ENCODE measurements at places on chromosomes 5 and 9. TPM values are rescaled to one million over a fixed set of nuclear protein-coding genes. Genes with fewer than 3 reads are reported as not detected.

The ECM2 gene
- 18.0 TPM for polyA plus RNA-seq

The ADRA1B gene
- polyA plus RNA-seq: 0.92 TPM

The KCNV2 gene
- 0.12 TPM for polyA plus RNA-seq

The UNC13B gene
- polyA plus RNA-seq: 24.1 TPM

The GDA gene
- polyA plus RNA-seq: 0.30 TPM

GRCh38 chr9:119907056-119907455 lies 537.8 kb upstream of the BRINP1 start:
- DNase-seq: no peak

DNA sequence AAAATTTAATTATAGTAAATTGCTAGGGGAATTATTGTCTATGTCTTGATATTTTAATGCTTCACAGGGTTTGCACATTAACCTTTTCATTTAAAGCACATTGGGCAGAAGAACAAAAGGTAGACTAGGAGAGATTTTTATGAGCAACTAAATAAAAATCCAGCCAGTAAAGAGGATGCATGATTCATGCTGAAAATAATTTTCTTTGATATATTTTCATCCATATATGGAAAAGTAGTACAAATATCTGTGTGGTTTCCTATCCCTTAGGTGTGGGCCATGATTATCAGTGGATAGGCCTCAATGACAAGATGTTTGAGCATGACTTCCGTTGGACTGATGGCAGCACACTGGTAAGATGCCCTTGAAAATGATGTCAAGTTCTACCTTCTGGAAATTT lies 83.1 kb downstream of the VCAN start:
- DNase-seq: no peak

DNA sequence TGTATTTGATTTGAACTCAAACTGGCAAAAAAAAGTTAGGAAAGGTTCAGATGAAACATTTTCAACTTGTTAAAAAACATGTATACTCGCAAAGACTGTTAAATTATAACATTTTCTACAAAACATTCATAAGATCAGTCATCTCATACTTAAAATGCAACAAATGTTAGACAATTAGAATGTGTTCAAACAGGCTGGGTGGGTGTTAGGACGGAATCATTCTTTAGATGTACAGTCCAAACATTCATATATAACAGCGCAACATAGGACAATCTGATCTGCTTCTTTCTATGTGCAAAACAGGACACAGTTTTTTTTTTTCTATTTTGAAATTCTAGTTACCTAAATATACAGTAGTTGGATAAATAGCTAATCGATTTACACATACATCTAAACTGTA lies 22.2 kb downstream of the IL4 start:
- DNase-seq: no peak

- peak; percentile 19 for DNase-seq
Observed at GRCh38 chr5:143931476-143931875, 119.5 kb downstream of the HMHB1 start.
